ENCODE measurements at places on chromosomes 1 and 21.

GRCh38 chr1:198015309-198015708, 98.1 kb downstream of the LHX9 start:
- DNase-seq: no peak

- no peak for DNase-seq
Observed at GRCh38 chr1:244964112-244964971, 100.0 kb upstream of the HNRNPU start.

GRCh38 chr1:24502065-24502708, 449 bp upstream of the RCAN3 start:
- DNase-seq: peak; percentile 45

GRCh38 chr1:116286541-116286971, 86.5 kb upstream of the ATP1A1 start:
- no peak for DNase-seq

- DNase-seq: no peak
Observed at GRCh38 chr1:56910441-56910985, 55.3 kb downstream of the C8B start.

DNA sequence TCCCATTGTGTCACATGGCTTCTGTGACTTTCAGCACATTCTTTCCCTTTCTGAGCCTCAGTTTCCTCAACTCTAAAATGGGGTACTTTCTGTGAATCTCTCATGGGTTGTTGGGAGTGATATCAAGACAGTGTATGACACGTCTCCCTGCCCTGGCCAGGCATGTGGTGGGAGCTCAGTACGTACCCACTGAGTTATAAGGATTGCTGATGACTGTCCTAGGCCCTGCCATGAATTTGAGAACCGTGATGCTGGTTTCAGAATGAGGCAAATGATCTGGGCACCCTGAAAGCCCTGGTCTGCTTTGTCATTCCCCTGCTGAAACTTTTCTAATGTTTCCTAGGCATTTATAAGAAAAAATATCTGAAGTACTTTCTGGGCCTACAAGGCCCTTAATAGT, 3.6 kb downstream of the ZNF362 start:
- DNase-seq: no peak

Measured in GM12892 (cell line).